ENCODE measurements at places on chromosomes 6 and 20.

DNA sequence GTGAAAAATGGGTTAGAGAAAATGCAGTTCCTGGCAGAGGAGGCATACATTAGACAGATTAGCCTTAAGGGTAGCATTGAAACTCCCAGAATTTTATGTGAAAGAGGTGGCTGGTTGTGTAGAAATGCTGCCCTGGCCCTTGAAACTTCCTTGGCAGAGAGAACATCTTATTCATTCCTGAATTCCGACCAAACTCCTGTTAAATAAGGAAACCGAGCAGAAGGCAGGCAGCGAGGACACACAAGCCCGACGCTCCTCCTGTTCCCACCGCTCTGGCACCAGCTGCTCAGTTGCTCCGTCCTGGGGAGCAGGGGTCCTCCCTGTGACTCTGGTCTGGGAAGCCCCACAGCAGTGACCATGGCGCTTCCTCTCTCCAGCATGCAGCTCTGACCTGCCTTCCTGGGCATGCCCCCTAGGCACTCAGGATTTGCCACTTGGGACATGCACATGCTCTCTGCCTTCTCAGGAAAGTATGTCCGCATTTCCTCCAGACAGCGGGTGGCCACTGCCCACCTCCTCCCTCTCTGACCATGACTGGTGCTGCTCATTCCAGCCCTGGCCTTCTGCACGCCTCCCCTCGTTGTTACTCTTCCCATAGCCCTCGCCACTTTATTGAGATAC, 35.2 kb upstream of the CLDN20 start:
- DNase-seq, result no peak

DNA sequence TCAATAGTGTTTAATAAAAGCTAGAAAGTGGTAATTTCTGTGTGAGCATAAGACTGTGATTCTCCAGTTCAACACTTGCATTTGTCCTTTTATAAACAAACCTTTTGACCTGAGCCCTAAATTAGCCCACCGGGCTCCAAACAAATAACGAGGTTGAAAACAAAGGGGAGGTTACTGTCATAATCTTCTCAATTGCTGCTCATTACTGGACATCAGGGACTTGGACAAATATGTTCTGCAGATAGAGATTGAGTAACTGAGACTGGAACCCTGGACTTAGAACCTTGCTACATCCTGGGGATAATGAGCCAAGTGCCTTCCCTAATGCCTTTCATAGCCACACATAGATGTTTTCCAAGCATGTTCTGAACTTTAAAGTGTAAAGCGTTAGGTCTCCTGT, 84.2 kb upstream of the PCSK2 start:
- no peak for DNase-seq

- no peak for DNase-seq
Measured at GRCh38 chr6:165799391-165800153, 136.5 kb upstream of the PDE10A start.

DNA sequence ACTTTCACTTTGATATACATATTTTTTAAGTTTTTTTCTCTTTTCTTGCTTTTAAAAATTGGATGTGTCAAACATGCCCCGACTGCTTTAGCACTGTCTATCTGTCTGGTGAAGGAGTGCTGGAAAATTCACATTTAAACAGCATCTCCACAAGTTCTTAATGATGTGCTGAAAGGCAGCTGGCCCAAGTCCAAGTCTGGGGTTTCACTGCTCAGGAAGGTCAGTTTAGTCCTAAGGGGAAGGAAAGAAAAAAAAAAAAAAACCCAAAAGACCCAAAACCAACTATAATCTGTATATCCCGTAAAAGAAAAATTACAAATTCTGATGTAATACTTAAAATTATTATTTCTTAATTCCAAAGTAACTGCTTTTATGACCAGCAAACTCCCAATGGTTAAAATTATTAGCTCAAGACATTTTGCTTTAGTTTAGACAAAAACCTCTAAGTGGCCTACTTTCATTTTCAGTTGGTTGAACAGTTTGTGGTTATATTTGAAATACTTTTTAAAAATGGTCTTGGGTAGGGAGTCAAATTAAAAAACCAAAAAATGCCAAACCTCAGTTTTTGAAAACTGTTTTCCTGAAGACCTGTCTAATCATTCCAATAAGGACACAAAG, 79.5 kb upstream of the PREP start:
- no peak for DNase-seq

DNA sequence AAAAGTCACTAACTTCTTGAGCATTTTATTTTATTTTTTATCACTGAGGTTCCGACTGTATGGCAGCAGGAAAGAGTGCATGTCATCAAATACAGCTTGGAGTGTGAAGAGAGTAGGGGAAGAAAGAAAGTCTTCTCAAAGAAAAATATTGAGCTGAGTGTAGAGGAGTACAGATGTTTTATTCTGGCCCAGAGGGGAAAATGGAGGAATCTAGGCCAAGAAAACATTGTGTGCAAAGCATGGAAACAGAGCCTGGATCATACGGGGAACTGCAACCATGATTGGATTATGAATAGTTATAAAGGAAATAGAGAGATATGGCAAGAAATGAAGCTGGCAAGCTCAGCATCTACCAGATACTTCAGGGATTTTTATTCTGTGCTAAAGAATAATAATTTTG, 104.2 kb upstream of the SCGN start:
- DNase-seq, result no peak

DNA sequence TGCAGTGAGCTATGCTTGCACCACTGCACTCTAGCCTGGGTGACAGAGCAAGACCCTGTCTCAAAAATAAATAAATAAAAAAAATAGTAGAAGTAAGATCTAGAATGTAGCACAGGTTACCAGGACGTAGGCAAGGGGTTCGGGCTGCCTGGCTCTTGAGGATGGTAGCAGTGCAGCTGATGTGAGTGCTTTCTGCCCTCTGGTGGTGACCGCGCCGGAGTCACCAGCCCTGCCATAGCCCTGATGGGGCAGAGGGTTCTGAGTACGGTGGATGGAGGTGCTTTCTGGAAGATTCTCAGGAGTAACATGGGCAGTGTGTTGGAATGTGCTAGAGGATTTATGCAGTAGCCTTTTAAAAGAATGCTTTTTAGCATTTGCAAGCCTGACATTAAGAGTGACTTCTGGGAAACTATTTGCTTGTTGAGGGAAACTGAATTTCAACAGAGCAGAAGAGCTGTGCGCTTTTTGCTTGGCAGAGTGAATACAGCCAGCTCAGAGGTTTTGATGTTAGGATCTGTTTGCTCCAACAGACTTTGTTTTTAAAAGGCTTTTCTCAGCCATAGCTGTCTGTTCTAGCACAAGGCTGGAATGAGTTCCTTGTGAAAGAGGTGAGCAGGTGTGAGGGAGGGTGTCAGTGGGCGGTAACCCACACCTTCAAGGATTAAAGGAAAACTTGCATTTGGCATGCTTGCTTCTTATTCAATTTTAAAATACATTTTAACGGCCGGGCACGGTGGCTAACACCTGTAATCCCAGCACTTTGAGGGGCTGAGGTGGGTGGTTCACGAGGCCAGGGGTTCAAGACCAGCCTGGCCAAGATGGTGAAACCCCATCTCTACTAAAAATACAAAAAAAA, 65.9 kb downstream of the PTPN1 start:
- DNase-seq, result no peak

DNA sequence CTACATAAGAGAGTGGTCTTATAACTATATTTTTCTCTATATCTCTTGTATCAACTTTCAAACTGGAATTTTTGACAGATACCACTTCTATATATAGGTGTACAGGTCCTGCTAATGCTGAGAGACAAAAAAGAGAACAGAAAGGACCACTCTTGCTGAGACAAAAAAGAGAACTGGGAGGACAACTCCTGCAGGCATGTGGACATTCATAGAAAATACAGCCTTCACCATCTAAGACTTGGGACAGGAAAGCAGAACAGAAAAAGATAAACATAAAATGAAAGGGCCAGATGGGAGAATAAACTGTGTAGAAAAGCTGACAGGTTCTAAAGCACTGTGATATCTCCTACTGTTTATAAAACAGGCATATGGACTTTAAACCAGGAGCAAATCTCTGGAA, 541.0 kb upstream of the ADGRB3 start:
- no peak for DNase-seq

DNA sequence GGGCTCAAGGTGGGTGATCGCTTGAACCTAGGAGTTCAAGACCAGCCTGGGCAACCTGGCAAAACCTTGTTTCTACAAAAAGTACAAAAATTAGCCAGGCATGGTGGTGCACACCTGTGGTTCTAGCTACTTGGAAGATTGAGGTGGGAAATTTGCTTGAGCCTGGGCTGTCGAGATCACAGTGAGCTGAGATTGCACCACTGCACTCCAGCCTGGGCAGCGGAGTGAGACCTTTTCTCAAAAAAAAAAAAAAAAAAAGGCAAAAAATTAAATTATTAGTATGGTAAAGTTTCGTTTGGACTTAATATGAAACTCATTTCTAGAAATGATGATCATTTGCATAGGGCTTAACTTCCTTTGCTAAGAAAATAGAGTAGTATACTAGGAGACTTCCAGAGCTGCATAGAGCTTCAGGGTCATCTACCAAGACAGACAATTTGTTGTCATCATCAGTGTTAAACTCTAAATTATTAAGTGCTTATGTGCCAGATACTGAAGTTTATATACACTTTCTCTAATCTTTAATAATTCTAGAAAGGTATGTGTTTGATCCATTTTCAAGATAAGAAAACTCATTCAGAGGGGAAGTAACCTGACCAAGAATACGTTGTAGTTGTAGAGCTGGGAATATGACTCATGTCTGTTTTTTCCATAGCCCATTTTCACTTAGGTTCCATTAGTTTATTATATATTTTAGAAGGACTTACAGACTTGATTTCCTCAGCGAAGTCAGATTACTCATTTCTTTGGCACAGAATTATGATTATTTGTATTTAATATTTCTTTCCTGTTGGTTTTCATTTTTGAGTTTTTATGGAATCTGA, 84.5 kb downstream of the SLC16A10 start:
- DNase-seq, result no peak

DNA sequence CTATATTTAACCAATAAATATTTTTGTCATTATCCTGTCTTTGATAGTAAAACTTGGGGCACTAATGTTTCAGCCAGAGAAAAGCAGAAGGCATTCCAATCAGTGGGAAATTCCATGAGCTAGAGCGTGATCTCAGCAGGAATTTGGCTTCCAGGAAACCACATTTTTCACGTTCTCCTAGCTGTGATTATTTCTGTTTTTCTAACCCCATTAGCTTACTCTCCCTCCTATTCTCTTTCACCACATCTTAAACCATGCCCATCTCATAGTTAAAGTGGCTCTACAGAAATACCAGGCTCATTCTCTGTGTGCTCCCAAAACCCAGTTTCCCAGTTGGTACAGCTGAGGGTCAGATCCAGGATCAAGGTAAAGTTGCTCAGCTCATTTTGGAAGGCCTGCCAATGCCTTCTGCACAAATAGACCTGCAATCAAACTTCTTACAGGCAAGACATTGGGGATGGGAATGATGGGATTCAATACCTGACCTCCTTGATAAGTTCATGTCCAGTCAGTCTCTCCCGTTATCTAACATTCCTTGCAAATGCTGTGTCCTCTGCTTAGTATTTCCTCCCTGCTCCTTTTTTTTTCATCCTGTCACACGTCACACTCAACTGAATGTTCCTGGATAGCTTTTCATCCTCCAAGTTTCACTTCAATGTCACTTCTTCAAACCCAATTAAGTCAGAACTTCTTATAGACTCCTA, 33.1 kb upstream of the TMEM30A start:
- no peak for DNase-seq

DNA sequence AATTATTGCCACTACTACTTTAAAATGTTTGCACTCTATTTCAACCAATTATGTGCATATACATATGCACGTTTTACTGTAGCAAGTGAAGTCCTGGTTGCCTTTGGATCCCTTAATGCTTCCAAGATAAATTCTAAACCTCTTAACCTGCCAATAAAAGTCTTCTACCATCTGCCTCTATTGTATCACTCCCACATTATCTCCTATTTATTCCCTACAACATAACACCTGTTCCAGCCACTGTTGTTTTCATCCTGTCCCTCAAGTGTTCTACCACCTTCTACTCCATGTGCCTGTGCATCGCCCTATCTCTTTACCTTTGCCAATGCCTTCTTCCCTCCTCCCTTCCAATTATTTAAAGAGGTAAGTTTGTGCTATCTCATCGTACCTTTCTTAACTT, 499.0 kb upstream of the RNF217 start:
- no peak for DNase-seq

DNA sequence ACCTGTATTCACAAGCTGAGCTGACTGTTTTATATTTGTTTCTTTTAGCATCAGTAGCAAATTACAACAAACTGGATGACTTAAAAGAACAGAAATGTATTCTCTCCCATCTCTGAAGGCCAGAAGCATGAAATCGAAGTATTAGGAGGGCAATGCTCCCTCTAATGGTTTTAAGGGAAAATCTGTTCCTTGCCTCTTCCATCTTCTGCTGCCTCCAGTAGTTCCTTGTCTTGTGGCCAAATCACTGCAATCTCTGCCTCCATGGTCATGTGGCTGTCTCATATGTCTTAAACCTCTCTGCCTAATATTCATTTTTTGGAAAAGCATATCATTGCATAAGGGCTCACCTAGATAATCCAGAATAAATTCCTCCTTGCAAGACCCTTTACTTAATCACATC, 25.2 kb upstream of the ASCC3 start:
- DNase-seq, result no peak

DNA sequence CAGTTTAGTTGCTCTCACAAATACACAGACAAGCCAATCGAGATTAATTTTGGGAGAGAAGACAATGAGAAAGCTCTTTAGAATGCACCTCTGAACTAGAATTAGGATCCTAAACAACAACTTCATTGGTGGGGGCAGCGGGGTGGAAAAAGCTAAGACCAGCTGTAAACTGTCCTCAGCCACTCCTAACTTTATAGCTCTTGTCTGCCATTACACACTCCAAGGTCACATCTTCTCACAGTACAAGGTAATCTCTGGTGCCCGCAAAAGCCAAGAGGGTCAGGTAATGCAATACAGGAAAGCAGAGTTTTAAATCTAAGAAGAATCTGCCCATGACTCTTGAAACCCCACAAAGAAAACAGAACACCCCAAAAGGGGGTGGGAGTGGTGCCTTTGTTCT, 17.8 kb upstream of the IL22RA2 start:
- DNase-seq, result no peak

- DNase-seq, result no peak
Measured at GRCh38 chr20:39800111-39800510, 838.0 kb downstream of the DHX35 start.

DNA sequence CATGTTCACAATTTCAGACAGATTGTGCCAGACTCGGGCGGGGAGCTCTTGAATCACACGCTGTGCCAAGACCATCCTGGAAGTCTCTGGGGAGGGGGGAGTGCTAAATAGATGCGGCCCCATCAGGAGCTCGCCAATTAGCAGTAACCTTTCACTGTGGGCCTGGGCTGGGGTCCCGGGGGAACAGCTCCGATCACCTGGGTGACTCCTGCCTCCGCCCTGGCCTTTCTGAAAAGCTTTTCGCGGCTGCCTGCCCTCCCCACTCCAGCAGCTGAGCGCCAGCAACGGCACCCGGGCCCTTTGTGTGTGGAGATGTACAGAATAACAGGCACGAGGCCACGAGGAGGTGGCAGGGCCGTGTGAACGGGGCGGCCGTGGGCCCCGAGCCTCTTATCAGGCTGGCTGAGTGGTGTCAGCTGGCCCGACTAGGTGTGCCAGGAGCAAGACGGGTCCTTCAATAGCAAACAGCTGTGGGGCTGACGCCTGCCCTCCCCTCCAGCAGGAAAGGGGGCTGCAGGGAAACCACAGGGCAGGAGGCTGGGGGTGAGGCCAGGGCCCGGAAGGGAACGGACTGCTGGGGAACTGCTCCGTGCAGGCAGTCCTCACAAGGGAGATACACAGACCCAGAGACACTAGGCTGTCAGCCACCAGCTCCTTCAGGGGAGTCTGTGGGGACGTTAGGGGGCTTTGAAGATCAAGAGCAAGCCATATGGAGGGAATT, 56.8 kb downstream of the NOL4L start:
- DNase-seq, result no peak

GRCh38 chr20:44271915-44272663, 25.0 kb downstream of the GDAP1L1 start:
- DNase-seq, result no peak
